ENCODE measurements at places on chromosomes 5 and 9.
A peak's percentile ranks its signal among the peaks of the same experiment; 100 is the strongest.

GRCh38 chr9:6068983-6069382, 53.6 kb upstream of the RANBP6 start:
- DNase-seq, result no peak

- no peak for DNase-seq
Observed at GRCh38 chr5:57817001-57817453, 334.4 kb upstream of the ACTBL2 start.

DNA sequence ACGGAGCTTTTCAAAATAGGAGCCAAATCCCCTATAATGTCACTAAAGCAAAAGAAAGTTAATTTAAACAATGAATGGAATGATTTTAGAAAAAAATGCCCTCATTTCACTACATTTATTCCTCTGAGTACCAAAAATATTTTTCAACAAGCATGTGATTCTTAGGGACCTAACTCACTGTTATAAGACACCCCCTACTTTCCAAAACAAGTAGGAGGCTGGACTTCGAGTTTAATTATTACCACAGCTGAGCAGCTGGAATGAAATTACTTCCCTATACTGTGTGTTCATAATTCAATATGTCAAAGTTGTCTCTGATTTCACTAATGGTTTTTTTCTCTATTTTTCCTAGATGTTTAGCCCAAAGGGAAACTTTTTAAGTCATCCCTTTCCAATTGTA, 61.6 kb downstream of the SAXO1 start:
- DNase-seq, result no peak

- no peak for DNase-seq
Observed at GRCh38 chr5:45252978-45253377, 443.2 kb downstream of the HCN1 start.

DNA sequence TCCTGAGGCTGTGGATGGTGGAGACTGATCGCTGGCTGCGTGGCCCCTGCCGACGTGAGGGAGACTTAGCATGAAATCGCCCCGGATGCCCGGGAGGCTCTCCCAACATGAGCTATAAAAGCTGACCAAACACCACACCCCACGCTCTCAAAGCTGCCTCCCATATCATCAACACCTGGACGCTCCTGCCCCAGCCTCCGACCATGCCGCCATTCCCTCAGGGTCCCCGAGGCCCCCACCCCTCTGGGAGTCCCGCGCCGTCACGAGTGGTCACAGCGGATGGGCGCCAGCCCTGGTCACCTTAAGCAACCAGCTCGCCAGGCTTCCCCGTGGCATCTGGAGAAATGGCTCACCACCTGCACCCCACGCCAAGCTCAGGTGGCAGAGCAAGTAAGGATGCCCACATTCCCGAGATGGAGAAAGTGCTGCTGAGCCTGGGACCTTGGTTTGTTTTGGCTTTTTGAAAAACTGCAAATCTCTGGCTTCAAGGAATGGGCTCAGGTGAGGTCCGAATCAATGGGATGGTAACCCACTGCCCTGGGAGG, 196.0 kb downstream of the MED10 start:
- DNase-seq, result no peak

DNA sequence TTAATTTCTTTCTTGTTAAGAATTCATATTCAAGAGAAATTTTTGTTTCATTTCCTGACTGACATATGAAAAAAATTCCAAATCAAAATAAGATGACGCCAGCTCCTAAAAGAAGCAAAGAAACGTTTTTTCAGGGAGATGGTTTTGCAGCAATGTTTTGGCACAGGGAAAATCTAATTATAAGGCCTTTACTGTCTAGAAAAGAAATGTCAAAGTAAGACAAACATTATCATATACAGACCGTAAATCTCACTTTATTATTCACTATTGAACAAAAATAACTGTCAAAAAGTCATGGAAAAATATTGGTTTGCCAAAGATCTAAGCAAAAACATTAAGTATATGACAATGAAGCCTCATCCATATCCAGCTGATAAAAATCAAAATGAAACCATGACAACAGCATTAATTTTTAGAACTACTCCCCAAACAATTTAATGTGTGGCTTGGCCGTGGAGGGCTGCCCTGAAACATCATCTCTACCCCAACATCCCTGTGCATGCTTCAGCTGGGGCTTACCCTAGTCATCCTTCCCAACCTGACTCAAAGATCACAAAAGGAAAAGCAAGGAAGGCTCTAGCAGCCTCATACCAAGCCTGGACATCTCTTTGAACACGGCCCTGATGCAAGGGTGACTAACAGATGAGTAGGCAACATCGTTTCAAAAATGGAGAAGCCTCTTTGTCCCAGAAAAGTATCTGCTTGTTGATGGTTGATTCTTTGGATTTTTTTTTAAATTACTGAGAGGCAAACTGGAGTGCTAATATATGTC, 95.6 kb downstream of the ARSB start:
- DNase-seq, result no peak

GRCh38 chr9:80874276-80874675, 815.1 kb downstream of the TLE1 start:
- no peak for DNase-seq

GRCh38 chr5:171617817-171618591, 167.6 kb upstream of the SMIM23 start:
- no peak for DNase-seq

- DNase-seq, result no peak
Observed at GRCh38 chr9:93603011-93603410, 26.6 kb downstream of the PHF2 start.

GRCh38 chr9:134320868-134321471, 5.3 kb upstream of the RXRA start:
- peak; percentile 89 for DNase-seq

DNA sequence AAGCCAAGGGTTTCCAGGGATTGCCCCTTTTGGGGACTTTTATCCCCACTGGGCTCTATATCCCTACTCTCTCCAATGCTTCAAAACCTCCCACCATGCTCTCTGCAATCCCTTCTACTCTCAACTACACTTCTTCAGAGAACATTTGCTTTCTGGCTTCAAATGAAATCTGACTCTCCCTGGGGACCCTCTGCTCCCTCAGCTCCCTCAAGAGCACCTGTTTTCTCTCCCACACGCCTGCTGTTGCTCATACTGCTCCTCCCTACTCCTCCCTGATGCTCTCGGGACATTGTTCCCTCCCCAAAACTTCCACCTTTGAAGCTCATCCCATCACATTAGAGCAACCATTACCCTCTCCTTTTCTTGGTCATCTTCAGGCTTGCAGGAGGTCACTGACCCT, 344.9 kb downstream of the CDK5RAP2 start:
- no peak for DNase-seq

DNA sequence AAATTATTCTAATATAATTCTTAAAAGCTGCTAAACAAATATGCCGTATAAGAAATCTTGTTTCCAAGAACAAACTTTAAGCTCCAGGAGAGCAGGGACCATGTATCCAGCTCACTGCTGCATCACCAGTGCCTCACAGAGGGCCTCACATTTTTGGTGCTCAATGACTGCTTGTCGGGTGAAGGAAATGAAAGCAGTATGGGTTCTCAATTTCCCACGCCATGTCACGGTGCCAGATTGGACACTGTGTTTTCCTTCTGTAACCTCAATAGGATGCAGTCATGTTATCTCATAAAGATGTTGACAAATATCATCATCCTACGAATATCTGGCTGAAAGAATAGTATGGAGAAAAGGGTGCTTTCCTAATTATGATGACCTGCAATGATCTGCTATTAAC, 64.7 kb downstream of the POU5F2 start:
- peak; percentile 20 for DNase-seq

GRCh38 chr5:68482199-68482598, 266.6 kb downstream of the PIK3R1 start:
- no peak for DNase-seq

DNA sequence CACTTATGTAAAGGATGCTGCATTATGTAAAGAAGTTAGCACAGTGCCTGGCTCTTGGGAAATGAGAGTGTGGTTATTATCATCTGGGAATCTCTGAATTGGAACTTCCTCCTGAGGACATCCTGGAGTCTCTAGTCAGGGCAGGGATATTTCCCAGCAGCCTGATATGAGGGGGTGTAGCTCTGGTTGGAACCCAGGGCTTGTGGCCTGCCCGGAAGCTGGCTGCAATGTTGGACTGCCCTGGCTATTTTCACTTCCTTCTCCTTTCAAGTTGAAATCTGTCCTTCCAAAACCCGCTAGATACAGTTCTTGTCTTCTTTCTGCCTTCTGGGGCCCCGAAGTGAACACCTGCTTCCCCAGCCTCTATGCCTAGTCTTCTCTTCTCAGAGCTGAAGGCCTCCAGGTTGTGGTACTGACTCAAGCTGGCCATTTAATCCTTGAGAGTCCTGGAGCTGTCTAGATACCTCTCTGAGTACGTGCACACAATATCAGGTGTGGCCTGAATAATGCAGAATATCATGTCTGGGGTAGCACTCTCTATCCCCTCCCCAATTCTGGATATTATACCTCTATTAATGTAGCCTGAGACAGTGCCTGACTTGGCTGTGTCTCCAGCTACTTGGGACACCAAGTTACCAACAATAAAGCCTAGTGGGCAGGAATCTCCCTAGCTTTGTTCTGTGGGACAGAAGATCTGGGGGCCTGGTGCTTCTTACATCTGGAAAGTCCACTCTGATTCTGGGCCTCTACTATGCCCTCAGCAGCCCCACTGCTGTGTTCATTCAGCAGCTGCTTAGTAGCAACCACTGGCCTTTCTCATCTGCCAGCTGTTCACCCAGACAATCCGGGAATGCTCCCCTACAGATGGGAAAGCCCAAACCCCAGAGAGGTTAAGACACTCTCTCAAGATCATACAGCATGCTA, 45.0 kb downstream of the SLC6A7 start:
- no peak for DNase-seq

DNA sequence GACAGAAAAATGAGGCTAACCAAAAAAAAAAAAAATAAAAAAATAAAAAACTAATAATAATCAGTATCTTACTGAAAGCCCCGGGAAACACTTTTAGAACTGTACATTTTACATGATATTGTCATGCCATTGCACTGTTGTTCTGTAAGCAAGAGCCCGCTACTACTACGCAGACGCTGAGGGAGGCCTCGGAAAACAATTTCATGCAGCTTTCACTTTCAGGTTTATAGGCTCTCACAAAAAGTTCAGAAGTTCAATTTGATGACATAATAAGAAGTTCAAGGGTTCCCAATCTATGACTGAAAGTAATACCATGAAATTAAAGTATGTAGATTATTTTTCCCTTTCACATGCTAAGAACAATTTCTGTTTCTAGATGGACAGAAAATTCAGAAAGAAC, 318.3 kb upstream of the ITGA1 start:
- DNase-seq, result no peak

DNA sequence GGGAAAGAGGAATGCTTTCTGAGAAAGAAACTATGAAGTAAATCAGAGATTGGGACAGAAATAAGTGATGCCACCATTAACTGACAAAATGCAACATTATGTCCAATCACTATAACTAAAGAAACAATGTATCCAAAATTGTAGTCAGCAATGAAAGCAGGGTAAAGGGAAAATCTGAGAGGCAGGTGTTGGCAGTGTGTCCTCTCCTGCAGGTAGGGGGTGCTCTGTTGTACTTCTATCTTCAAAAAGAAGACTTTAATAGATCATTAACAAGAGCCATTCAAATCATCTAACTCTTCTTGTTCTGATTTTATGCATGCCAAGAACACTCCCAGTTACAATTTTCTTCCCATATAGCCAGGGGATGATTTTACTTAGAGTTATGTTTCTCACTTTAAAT, 1275.7 kb downstream of the PTPRD start:
- DNase-seq, result no peak

GRCh38 chr5:154984946-154985516, 28.5 kb upstream of the KIF4B start:
- DNase-seq, result no peak

DNA sequence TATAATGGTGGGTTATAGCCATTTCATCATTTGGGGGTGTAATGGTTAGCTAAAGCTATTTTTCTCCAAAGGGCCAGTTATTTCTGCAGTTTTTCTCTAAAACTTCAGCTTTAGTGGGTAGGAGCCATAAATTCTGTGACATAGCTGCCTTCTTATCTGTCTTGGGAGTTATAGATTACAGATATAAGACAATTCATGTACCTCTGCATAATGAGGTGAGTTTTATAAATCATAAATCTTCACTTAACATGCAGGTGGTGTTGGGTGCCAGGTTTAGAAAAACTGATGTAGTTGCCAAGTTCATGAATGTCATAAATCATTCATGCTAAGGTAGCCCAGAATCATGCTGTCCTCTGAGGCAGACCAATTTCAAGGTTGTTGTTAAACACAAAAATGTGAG, 10.0 kb upstream of the HSPA9 start:
- no peak for DNase-seq

DNA sequence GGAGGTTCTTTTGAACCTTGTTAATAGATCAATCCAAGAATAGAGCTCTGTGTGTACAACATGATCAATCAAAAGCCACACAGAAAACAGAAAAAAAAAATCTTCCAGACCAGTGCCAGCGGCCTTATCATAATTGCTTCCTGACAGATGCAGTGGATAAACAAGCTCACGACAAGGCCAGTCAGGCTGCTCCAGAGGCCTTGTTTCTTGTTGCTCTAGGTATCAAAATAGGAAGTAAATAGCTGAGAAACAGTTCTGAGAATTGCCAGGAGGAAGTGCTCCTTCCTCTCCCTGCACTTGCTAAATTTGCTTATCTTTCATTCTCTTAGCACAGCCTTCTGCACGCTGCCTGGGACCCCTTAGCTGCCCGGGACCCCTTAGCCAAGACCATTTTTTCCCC, 199.0 kb upstream of the TARS1 start:
- no peak for DNase-seq

- no peak for DNase-seq
Observed at GRCh38 chr5:177434437-177434836, 8.0 kb downstream of the GRK6 start.

DNA sequence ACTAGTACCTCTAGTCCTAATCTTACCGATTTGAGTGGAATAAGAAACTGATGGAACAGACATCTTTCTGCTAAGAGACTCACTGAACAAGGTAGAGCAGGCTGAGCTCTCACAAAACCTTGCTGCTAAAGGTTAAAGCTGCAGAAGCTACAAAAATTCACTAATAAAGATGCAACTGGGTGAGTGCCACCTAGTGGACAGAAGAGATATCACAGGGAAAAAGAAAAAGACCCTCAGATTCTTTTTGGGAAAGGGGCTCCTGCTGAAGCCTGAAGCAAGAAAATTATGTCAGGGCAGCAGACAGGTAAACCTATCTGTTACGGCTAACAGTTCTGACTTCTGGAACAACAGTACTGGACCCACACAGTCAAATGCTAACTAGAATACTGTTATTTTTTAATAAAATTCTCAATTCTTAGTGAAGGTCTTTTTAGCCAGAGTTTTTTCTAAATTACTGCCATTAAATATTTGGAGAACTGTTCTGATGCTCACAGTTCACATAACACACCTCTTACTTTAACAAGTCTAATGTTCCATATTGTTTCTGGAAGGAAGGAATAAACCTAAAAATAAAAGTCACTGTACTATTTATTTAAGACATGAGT, 51.2 kb downstream of the DIAPH1 start:
- DNase-seq, result no peak

DNA sequence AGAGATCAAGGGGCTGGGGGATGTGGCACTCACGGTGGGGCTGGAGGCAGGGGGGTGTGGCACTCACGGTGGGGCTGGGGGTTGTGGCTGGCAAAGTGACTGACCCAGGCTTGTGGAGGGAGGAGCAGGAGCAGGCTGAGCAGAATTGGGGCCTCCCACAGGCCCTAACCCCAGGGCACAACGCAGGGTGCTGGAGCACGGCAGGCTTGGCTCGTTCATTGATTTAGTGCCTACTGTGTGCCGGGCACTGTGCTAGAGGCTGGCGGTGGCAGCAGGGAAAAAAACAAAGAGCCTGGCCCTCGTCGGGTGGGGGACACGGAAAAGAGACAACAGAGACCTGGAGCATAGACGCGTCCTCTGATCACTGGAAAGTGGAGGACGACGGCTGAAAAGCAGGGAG, 80.9 kb downstream of the HMCN2 start:
- no peak for DNase-seq
